Colonic mucosa (tissue), 4 donors: ENCODE measurements at places on chromosomes 7 and 10. TPM values are rescaled to one million over a fixed set of nuclear protein-coding genes. Genes with fewer than 3 reads are reported as not detected.

DENND2A gene
- total RNA-seq: 9.2 TPM

OR6V1 gene
- not detected for total RNA-seq

DYNC1I1 gene
- total RNA-seq: 1.8 TPM

OR9A2 gene
- total RNA-seq: not detected

CYP2C8 gene
- total RNA-seq: 1.2 TPM

ASB10 gene
- not detected for total RNA-seq

CUZD1 gene
- total RNA-seq: 0.77 TPM

EEPD1 gene
- total RNA-seq: 10.0 TPM

WNT8B gene
- total RNA-seq: not detected

PNLIPRP2 gene
- 9.1 TPM for total RNA-seq

OGDHL gene
- 0.79 TPM for total RNA-seq

NODAL gene
- not detected for total RNA-seq

AMZ1 gene
- total RNA-seq: not detected

NEUROD6 gene
- not detected for total RNA-seq

BTBD16 gene
- total RNA-seq: 0.13 TPM

FUOM gene
- total RNA-seq: 23.3 TPM

NUDT13 gene
- total RNA-seq: 1.9 TPM

KCNIP2 gene
- total RNA-seq: 1.5 TPM

XRCC2 gene
- 7.3 TPM for total RNA-seq

NUTM2E gene
- total RNA-seq: not detected

KLF14 gene
- total RNA-seq: not detected

SLC18A3 gene
- not detected for total RNA-seq

TMEM229A gene
- total RNA-seq: not detected

CAMK2B gene
- total RNA-seq: 0.80 TPM

PNLIP gene
- total RNA-seq: not detected

FOXP2 gene
- total RNA-seq: 20.0 TPM

OR2A42 gene
- not detected for total RNA-seq

LBX1 gene
- not detected for total RNA-seq

ARHGAP22 gene
- 0.86 TPM for total RNA-seq

HOXA3 gene
- total RNA-seq: 14.1 TPM

IFIT1B gene
- not detected for total RNA-seq

WEE2 gene
- total RNA-seq: not detected

PON1 gene
- not detected for total RNA-seq

PIP gene
- total RNA-seq: not detected

H2BK1 gene
- not detected for total RNA-seq

ABCC2 gene
- 0.45 TPM for total RNA-seq

EZH2 gene
- total RNA-seq: 13.4 TPM

HABP2 gene
- total RNA-seq: not detected

GRM8 gene
- 2.2 TPM for total RNA-seq

IGFBP1 gene
- total RNA-seq: not detected

ABLIM1 gene
- total RNA-seq: 118 TPM
